Lung (tissue), 17 donors: ENCODE measurements at places on chromosomes 7 and 10. TPM values are rescaled to one million over a fixed set of nuclear protein-coding genes. Genes with fewer than 3 reads are reported as not detected.

Gene PLAC9
- total RNA-seq = 12.1 TPM

DNA sequence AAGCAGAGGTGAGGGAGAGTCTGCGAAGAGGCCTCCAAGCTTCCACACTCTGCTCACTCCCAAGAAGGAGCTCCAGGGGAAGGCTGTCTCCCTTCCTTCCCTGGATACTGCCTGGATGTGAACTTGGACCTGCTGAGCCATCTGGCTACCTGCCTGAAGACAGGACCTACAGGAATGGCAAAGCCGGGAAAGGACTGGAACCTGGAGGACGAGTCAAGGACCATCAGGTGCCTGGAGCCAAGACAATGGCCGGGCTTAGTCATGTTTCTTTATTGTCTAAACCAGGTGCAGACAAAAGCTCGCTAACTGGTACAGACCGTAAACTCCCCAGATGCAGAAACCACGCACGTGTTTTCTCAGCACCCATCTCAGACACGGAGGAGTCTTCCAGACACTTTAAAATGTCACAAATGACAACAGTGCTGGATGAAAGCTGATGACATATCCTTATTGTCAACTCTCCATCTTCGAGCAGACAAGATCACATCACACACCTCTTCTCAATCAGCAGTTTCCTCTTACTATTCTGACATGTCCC is 12.1 kb downstream of the ASB13 start:
- DNase-seq = no peak
- H3K36me3 ChIP-seq = peaks cover 18% of the 10 kb centered on the region
- H3K27me3 ChIP-seq = no peaks in the 10 kb centered on the region
- no peak overlapping the region for H3K4me3 ChIP-seq

DNA sequence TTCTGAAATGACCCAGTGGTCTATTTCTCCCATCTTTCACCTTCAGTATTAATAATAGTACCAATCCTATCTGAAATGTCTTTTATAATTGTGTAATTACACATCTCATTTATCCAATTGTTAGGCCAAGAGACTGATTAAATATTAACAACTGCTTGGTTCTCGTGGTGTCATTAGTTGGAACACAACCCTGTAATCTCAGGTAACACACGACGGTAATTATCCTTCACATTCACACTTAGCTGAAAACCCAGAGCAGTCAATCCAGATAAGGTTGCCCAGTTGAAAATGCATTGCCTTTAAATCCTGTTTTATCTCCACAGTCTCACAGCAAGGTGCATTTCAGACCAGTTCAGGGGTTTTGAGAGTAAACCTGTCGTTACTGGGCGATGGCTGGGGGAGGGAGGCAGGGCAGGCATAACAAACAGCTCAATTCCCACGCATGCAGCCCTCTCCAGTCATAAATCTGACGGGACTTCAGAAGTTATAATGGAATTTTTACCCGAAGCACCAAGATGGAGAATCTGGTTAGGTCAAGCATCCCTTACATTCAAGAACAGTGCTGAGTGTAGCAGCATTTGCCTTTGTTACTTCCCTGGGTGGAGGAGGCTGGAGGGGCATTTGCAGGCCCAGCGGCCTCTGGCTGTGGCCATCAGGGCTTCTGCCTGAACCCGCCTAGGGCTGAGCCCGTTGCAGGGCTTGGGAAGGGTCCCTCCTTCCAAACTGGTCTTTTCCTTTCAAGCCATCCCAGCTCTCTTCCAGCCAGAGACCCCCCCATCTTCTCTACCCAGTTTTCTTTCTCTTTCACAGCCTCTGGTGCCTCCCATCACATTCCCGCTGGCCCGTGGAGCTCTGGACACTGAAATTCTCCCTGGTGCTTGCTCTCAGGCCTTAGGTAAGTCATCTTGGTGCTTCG is 201.0 kb upstream of the LYZL2 start:
- no peaks in the 10 kb centered on the region for H3K27me3 ChIP-seq
- DNase-seq = no peak
- H3K36me3 ChIP-seq = no peaks in the 10 kb centered on the region
- no peak overlapping the region for H3K27ac ChIP-seq
- no peak overlapping the region for H3K4me3 ChIP-seq
- peaks cover 22% of the 10 kb centered on the region for H3K4me1 ChIP-seq

DNA sequence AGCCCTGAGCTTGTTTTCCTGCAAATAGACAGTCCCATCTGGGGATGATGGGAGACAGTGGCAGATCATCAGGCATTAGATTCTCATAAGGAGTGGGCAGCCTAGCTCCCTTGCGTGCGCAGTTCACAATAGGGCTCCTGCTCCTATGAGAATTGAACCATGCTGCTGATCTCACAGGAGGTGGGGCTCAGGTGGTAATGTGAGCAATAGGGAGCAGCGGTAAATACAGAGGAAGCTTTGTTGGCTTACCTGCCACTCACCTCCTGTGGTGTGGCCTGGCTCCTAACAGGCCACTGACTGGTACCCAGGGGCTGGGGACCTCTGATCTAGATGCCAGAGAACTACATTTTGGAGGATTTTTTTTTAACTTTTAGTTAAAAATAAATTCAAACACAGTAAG is 434.8 kb upstream of the MKI67 start:
- H3K27me3 ChIP-seq = peaks cover 11% of the 10 kb centered on the region
- H3K4me1 ChIP-seq = no peaks in the 10 kb centered on the region
- no peak overlapping the region for H3K27ac ChIP-seq
- H3K36me3 ChIP-seq = no peaks in the 10 kb centered on the region
- DNase-seq = no peak

DNA sequence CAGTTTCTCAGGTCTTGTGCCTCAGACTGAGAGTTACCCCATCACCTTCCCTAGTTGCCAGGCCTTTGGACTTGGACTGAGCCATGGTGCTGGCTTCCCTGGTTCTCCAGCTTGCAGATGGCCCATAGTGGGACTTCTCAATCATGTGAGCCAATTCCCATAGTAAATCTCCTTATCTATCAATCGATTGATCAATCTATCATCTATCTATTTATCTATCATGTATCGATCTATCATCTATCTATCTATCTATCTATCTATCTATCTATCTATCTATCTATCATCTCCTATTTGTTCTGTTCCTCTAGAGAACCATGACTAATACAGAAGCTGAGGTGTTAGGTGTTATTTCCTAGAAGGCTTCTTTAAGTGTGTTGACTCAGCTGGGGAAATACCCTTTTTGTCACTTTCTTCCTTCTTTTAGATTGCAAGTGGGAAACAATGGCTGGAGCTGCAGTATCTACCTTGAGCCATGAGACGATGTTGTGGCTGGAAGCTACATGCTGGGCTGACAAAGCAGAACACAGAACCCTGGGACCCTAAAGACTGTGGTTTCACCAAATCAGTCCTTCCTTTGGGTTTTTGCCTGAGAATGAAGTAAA is 234.7 kb upstream of the GLI3 start:
- no peaks in the 10 kb centered on the region for H3K4me1 ChIP-seq
- H3K36me3 ChIP-seq = no peaks in the 10 kb centered on the region
- H3K27me3 ChIP-seq = no peaks in the 10 kb centered on the region

- peak; percentile 93 for DNase-seq
- no peaks in the 10 kb centered on the region for H3K36me3 ChIP-seq
- no peak overlapping the region for H3K4me3 ChIP-seq
- H3K27ac ChIP-seq = no peak overlapping the region
These were observed 45.9 kb downstream of the CREM start for GRCh38 chr10:35172574-35172973.

Gene CDC14C
- not detected for total RNA-seq

DNA sequence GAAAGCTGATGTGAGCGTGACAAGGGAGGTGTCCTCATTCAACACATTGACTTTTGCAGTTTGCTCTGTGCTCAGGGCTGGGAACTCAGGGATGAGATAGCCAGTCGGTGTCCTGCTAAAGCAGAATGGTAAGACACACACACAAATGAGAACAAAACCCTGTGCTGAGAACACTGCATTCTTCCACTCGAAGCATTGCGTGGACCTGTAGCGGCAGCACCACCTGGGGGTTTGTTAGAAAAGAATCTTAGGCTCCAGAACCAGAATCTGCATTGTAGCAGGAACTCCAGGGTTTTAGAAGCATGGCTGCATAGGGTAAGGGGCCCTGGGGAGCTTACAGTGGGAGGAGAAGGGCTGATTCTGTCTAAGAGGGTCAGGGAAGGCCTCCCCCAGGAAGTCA is 21.5 kb upstream of the OGDHL start:
- H3K4me1 ChIP-seq = no peaks in the 10 kb centered on the region
- no peaks in the 10 kb centered on the region for H3K27me3 ChIP-seq
- H3K4me3 ChIP-seq = no peak overlapping the region
- no peak overlapping the region for H3K27ac ChIP-seq
- H3K36me3 ChIP-seq = no peaks in the 10 kb centered on the region

Gene UCMA
- not detected for total RNA-seq

- H3K36me3 ChIP-seq = no peaks in the 10 kb centered on the region
- no peaks in the 10 kb centered on the region for H3K27me3 ChIP-seq
- peaks cover 9% of the 10 kb centered on the region for H3K4me1 ChIP-seq
- no peak overlapping the region for H3K4me3 ChIP-seq
These were observed 102.1 kb downstream of the OSBPL3 start for GRCh38 chr7:24877790-24878311.

DNA sequence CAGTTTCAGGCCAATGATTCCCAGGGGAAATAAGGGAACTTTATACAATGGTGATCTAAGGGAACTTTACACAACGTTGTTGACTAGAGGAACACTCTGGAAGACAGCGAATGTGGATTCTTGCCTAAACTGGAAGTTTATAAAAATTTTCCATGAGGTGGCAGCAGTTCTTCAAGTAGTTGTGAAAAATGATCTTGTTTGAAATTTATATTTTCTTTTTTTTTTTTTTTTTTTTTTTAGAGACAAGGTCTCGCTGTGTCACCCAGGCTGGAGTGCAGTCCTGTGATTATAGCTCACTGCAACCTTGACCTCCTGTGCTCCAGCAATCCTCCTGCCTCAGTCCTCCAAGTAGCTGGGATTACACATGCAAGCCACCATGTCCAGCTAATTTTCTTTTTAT is 32.1 kb upstream of the GTF2I start:
- no peak for DNase-seq
- H3K4me1 ChIP-seq = peaks cover 11% of the 10 kb centered on the region
- H3K4me3 ChIP-seq = no peak overlapping the region
- H3K27me3 ChIP-seq = no peaks in the 10 kb centered on the region

GRCh38 chr7:5237286-5237685 is 45.5 kb upstream of the SLC29A4 start:
- peak; percentile 84 for DNase-seq
- H3K4me1 ChIP-seq = peaks cover 14% of the 10 kb centered on the region
- H3K36me3 ChIP-seq = peaks cover 5% of the 10 kb centered on the region

DNA sequence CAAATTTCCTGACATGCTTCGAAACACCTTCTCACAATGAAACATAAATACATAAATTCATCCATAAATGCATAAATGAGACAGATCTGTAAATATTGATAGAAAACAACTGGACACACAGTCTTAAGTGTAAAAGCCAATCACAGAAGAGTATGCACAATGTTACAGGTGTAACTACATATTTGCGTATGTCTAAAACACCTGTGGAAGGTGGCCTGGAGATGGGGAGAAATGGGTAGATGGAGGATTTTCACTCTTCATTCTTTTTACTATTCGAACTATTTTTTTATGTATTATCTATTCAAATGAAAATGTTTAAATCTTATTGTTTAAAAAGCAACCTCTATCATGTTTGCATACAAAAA is 860 bp downstream of the IQUB start:
- no peaks in the 10 kb centered on the region for H3K36me3 ChIP-seq
- no peak overlapping the region for H3K27ac ChIP-seq
- DNase-seq = no peak
- no peak overlapping the region for H3K4me3 ChIP-seq
